Bronchial epithelial cell (primary cell): ENCODE measurements at places on chromosomes 2 and 18.

DNA sequence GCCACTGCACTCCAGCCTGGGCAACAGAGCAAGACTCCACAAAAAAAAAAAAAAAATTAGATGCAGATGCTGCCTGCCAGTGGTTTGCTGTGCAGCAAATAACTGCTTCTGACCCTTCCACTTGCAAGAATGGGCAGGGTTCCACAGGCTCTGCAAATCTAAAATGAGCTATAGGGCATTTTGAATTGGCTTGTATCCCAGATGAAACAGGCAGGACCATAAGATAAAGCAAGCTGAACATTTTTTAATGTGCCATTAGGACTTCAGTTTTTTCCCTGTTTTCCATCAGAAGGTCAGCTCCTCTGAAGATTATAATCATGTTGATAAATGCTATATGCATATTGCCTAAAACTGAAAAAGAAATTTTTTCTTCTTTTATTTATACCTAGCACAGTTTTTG is 15.7 kb upstream of the FZD7 start:
- DNase-seq: no peak

GRCh38 chr2:188295067-188295685 is 3.5 kb downstream of the GULP1 start:
- DNase-seq: no peak

DNA sequence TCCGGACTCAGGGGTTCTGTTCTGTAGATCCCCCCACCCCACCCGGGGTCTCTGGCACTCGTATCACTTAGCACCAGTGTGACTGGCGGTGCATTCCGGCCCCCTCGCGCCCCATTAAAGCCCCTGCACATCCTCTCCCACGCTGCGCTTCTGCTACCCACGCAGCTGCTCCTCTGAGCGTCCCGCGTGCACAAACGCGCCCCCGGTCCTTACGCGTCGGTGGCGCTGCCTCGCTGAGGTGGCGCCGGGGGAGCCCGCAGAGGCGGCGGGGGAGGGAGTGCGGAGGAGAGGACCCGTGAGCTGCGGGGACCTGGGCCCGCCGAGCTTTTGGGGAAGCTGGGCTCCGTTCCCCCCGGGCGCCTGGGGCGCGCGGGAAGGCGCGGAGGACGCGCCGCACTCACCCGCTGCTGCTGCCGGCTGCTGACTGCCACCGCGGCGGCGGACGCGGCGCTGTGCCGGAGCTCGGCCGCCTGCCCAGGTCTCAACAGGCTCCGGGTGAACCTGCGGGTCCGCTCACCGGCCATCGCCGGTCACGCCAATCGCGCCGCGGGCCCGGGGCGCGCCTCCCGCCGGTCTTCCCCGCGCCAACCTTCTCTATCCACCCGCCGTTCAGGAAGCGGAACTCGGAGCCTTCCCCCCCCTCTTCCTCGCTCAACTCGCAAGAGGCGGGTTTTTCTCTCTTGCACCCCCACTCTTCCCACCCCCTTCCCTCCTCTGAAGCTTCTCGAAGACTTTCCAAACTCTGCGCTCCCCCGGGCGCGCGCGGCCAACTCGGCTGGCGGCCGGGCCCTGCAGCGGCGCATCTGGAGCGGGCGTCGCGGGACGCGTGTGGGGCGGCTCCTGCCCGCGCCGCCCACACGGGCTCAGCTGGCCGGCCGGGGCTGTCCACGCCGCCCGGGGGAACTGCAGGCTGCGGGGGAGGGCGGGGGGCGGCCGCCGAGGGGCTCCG is at the start of gene DOCK10:
Gene DOCK10, minus strand, starts transcription at position 618 of the 949 bp plus-strand sequence. Its CDS starts 94 bp downstream, at position 524.
- DNase-seq: no peak

DNA sequence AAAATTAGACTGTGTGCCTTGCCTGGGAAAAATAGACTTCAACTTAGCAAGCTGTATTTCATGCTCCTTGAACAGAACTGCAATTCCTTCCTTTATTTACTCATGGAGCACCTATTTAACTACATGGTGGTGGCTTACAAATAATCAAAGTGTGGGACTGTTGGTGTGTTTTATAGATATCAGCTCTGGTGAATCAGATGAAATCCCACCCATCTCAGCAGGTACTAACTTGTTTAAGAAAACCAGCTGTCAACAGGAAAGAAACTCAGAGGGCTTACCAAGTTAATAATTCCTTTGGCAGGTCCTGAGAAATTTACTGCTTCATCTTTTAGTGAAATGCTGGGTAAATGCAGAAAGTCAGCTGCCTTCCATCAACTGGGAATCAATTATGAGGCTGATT is 830.6 kb downstream of the SLC4A3 start:
- peak; percentile 71 for DNase-seq
